ENCODE measurements at places on chromosomes 4 and X.

DNA sequence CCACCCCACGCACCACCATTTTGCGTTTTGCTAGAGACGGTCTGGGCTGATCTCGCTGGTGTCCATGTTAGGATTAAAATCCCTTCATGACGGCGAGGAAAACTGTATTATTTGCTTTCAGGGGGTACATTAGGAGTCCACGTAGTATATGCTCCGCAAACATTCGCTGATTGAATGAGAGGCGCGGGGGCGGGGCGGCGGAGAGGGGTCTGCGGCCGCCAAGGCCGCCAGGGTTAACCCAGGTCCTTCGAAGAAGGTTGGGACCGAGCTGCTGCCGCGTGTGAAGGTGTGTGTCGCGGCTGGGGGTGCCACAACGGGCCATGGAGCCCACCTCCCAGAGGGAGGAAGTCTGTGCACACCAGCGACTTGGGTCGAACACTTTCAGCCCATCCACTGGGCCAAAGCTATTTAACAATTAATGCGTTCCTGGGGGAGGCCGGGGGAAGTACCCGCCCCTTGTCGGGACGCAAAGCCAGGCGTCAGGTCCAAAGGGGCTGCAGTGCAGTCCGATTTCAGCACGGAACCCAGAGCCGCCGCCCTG, 6.4 kb upstream of the PITX2 start:
- no peak for DNase-seq

DNA sequence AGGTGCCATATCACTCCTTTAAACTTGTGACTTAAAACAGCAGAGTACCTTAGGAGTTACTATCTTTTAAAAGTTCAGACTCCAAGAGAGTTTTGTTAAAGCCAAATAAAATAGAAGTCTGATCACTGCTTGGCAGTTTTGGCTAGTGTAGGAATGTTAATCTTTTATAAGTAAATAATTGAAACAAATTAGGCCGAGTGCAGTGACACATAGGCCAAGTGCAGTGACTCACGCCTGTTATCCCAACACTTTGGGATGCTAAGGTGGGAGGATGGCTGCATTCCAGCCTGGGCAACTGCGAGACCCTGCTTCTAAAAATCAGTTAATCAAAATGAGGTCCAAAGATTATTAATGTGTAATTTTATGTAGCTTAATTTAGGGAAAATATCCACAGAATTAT, 37.2 kb downstream of the WDR44 start:
- DNase-seq = no peak

GRCh38 chrX:52437212-52437611, 58.4 kb upstream of the XAGE1A start:
- DNase-seq = no peak

DNA sequence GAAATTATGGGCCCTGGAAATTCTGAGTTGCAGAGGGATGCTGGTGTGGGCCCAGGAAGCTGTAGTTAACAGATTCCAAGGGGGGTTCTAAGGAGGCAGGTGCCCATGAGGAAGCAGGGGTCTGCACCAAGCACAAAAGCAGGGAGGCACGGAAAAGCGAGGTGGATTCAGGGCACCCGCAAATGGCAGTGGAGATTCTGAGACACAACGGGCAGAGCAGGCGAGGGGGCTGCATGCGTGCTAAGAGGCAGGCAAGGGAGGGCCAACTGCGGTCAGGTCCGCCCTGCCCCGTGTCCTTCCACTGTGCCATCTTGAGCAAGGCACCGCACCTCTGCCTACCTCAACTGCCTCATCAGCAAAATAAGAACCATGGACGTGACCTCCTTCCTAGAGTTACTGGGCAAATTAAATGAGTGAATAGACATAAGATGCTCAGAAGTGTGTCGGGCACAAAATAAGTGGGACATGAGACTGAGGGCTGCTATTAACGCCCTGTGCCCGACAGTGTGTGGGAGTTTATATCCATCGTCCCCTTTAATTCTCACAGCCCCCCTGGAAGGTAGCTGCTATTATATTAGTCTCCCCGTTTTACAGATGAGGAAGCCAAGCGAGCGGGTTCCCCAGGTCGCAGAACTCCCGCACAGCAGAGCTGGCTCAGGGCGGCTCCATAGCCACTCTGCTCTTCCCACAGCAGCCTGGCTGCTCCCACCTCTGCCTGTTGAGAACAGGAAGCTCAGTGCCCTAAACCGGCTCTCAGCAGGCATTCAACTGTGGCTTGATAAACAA, 67.6 kb downstream of the PPP2R2C start:
- no peak for DNase-seq

- peak; percentile 0 for DNase-seq
These were observed 196.0 kb upstream of the PSAPL1 start for GRCh38 chr4:7630568-7631287.

DNA sequence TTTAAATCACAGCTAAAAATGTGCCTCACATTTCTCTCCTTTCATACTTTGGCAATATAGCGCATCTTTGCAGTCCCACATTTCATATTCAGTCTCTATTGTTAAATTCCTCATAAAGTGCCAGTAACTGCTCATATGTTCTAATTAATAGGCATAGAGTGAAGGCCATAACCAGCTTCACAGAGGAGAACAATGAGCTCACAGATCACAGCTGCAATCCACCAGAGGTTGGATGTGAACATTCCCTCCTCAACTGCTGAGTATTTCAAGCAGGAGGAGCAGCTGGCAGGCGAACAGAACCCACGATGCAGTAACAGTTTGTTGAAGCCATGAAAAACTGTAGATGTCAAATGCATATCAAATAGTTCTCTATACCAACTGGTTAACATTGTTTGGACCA, 2088.7 kb upstream of the AGA start:
- no peak for DNase-seq

- DNase-seq = no peak
These were observed 25.0 kb upstream of the PDLIM5 start for GRCh38 chr4:94426783-94427182.

DNA sequence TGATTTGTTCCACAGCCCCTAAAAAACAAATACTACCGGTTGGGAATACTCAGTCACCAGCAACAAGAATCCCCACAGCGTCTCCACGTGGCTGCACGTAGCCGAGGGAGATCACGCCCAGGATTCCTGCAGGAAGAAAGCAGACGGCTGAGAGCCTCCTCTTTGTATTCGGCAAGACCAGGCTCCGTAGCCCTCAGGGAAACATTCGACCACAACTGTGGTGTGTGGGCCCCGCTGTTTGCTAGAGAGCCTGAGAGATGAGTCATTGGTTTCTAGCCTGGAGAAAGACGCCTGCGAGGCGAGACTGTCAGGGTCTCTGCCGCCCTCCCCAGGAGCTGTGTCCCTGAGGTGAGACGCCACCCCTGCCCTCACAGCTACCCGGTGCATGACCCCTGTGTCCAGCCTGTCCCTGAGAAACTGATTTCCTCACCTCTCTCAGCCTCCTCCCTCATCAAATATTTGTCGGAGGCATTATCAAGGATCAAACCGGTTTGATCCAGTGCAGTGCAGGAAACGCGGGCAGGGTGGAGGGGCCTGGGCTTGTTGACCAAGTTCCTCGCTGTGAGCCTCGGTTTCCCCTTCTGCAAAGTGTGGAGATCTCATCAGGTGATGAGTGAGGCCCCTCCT, 4.7 kb upstream of the S100P start:
- no peak for DNase-seq

DNA sequence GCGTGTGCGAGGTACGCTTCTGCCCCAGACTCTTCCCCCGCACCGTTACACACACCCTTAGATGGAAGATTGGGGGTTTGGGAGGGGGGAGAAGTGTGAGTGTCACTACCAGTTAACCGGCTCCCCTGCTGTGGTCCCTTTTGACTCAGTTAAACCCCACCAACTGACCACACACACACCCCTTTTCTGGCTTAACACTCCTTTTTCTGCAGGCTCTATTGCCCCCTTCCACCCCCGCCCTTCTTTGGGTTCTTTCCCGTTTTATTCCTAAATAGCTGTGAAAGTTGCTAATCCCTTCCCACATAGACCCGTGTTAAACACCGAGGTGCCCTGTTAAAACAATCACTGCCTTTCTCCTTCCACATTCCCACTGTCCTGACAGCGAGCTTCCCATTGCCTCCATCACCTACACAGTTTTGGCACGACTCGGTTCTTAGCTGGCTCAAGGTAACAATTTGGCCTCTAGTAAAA, 3.7 kb upstream of the NR3C2 start:
- DNase-seq = no peak

DNA sequence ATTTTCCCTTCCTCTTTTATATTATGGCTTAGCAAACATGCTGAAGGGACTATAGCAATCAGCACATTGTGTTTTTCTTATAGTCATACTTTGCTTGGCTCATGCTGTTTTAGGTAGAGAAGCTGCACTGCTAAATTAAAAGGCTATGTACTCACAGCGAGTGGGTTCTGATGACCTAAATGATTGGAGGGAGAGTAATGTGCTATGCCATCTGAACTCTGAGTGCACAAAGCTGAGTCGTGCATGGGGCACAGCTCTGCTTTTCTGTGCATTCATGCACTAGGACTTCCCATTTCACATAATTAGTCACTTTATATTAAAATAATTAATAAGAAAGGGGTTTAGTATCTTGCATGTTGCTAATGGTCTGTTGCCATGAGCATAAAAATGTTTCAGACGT, 132.7 kb upstream of the ADGRL3 start:
- no peak for DNase-seq

All from NCI-H460 (cell line).